Activated T-helper 1 cell treated with anti-CD3 and anti-CD28 coated beads, Interleukin-2, amount 50 U/mL, for 16 hours (primary cell): ENCODE measurements at places on chromosomes 5 and 9.
A peak's percentile ranks its signal among the peaks of the same experiment; 100 is the strongest.

GRCh38 chr5:151202381-151203139, 21.3 kb downstream of the CCDC69 start:
- no peak for DNase-seq

- DNase-seq = no peak
Measured at GRCh38 chr9:132722564-132723065, 52.4 kb downstream of the GTF3C4 start.

DNA sequence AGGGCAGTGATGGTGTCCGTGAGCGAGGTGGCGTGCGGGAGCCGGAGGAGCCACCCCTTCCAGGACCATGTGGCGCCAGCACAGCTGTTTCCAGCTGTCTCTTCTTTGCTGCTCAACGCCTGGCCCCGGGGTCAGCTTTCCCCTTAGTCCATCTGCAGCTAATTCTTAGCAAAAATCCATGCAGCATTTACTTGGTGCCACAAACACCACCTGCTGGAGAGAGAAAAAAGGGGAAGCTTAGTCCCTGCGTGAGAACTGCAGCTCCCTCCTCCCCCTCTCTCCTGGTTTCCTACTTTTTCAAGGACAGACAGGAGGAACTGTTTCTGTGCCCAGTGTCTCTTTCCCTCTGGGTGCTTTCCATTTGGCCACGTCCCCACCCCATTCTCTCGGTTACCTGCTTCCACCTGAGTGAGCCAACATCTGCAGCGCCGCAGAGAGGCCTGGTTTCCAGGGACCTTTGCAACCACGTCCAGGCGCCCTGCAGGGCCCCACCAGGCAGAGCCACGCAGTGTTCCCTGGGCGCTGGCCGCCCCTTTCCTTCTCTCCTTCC, 3.4 kb downstream of the SLC6A19 start:
- DNase-seq = no peak

- no peak for DNase-seq
Measured at GRCh38 chr5:124888622-124889485, 142.4 kb upstream of the ZNF608 start.

DNA sequence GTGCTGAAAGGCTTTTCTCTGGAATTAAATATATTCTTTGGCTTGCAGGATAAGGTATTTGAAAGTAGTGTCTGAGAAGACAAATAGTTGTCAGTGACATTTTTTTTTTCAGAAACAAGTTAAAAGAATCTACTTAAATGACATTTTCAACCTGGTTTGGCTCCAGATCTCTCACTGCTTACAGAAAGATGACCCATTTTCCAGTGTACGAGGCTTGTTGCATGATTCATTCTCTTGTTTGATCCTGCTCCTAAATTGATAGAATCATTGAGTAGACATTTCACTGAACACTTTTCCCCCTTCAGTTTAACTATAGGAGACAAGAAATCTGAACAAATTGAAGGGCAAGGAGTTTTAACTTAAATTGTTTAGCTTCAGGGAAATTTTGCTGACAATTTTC, 546.1 kb downstream of the ZNF608 start:
- DNase-seq = no peak

GRCh38 chr9:130869250-130869649, 27.4 kb downstream of the QRFP start:
- DNase-seq = no peak

DNA sequence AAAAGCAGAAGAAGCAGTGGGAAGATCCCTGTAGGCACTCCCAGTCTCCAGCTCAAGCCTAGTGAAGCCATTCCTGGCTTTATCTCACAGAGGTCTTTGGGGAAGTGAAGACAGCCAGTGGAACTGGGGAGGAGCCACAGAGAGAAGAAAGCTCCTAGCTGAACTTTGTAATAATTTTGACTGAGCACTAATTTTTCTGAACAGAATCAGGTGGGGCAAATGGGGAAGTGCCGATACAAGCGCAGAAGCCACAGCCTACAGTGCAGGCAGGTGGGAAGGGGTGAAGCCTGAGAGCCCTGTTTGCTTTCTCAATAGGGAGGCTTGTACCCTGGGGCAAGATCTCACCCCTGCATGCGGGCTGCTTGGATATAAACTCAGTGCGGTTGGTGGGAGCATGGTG, 48.4 kb upstream of the SNAPC3 start:
- DNase-seq = no peak

GRCh38 chr5:142569905-142570304, 116.0 kb downstream of the FGF1 start:
- DNase-seq = no peak

DNA sequence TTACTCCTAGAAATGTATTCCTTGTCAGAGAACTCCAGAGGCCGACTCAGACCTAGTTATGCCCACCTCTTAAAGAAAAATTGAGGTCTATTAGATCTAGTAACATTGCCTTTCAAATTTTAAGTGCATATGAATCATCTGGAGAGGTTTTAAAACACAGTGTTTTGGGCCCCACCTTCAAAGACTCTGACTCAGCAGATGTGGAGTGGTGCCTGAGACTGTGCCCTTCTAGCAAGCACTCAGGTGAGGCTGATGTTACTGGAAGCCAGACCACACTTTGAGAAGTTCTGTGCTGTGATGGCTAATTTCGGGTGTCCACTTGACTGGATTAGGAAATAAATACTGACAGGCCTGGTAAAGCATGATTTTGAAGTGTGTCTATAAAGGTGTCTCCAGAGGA, 10.6 kb downstream of the FOXB2 start:
- no peak for DNase-seq

DNA sequence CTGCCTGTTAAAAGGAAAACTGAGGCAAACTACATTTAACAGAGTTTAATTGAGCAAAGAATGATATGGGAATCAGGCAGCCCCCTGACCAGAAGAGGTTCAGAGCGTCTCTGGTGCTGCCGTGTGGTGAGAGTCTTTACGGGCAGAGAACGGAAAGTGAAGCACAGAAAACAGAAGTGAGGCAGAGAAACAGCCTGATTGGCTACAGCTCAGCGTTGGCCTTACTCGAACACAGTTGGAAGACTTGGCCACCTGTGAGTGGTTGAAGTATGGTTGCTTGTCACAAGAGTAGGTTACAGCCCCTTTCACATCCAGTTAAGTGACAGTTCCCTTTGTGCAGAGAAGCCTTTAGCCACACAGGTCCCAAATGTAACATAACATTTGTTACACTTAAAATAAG, 16.9 kb upstream of the FBP1 start:
- DNase-seq = no peak

GRCh38 chr9:107685901-107686300, 196.3 kb upstream of the KLF4 start:
- no peak for DNase-seq

- DNase-seq = no peak
Measured at GRCh38 chr5:139745132-139745799, 50.3 kb upstream of the PSD2 start.

- DNase-seq = no peak
Measured at GRCh38 chr5:176820937-176821336, 10.6 kb downstream of the UNC5A start.

- no peak for DNase-seq
Measured at GRCh38 chr5:39631958-39632357, 207.2 kb upstream of the DAB2 start.

DNA sequence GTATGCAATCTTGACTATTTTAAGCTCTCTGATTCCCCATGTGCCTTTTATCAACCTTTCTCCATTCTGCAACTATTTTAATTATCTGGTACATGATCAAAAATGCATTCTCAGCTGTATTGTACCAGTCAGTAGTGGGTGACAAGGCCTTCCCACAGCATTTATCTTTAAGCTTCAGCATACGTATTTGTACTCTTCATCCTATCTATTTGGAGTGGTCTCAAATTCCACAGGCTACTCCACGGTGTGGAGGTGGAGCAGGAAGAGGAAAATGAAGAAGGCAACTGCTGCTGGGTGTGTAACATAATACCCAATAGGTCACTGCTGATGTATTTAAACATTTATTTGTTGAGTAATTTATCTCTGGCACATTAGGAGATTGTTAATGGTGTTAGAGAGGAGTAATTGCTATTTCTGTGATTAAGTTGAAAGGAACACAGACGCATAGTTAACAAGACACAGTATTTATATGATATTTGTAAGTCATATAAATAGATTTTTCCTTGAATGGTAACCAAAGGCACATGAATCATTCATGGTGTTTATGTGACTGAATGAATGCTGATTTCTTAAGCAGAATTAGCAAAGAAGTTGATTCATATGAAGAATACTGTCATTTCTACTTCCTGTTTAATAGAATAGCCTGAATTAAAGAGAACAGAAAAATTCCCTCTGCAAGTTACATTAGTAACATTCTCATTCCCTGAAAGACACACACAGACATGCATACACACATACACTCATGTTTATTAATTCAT, 153.8 kb upstream of the NR3C1 start:
- no peak for DNase-seq

- DNase-seq = no peak
Measured at GRCh38 chr5:17691762-17692161, 57.5 kb downstream of the TAF11L14 start.

DNA sequence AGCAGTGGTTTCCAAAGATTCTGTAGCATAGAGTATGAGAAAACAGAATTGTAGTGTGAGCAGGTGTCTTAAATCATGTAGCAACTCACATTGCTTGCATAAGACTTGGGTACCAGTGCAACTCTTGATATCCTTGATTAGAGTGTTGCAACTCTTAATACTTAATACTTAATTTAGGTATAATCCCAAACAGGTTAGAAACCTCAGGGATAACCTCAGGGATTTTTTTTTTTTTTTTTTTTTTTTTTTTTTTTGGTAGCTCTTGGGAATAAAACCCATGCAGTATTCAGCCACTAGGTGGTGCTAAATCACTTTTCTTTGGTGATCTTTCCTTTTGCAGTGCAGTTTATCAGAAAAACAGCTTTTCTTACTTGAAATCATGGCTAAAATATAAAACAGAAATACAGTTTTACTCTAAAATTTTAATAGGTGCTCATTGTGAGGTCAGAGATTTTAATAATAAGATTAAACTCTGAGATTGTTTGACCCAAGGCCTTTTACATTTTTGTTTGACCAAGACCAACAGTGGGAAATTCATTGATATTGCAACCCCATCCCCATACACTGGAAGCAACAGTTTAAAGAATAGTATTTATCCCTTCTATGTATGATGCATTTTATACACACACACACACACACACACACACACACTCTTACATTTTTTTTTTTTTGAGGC, 55.3 kb downstream of the ERAP1 start:
- DNase-seq = no peak

GRCh38 chr9:18490641-18491370, 16.9 kb downstream of the ADAMTSL1 start:
- no peak for DNase-seq

GRCh38 chr9:137807721-137808703, 69.6 kb upstream of the CACNA1B start:
- no peak for DNase-seq

DNA sequence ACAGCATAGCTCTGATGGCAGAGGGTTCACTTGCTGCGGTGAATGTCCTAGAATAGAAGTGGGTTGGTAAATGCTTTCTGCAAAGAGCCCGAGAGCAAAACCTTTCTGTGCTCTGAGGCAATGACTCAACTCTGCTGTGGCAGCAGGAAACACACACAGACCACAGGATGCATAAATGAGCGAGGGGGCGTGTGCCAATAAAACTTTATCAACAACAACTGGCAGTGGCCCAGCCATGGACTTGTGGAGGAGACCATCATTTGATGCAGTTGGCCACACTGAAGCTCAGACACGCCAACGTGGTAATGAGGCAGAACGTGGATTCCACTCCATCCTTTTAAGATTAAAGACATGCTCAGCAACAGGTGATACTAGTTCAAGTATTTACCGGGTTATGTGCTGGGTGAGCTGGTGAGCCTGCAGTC, 6.8 kb downstream of the MRPL36 start:
- DNase-seq = peak; percentile 43

- DNase-seq = no peak
Measured at GRCh38 chr5:107472620-107473064, 198.1 kb downstream of the EFNA5 start.

- no peak for DNase-seq
Measured at GRCh38 chr5:143227301-143227700, 176.2 kb downstream of the NR3C1 start.

GRCh38 chr5:41559184-41559583, 48.8 kb upstream of the PLCXD3 start:
- no peak for DNase-seq
